ENCODE measurements at places on chromosomes 5 and 9. TPM values are rescaled to one million over a fixed set of nuclear protein-coding genes. Genes with fewer than 3 reads are reported as not detected.

GRCh38 chr5:56183506-56183905 is 49.6 kb downstream of the ANKRD55 start:
- DNase-seq: peak; percentile 76

DNA sequence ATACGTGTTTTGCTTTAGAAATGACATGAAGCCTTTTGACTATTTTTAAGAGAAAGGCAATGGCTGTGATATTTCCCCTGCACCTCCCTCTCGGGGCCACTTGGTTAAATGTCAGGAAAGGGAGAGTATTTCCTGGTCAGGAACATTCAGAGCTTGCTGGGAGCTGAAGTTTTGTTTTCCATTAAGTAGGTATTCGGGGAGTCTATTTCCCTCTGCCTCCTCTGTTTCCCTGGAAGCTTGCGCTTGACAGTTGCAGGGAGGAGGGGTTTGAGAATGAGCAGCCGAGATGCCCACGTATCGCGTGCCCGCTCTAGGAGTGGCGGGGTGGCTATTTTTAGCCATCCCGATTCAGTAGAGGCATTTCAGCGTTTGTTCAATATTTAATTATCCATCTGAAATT is 6.7 kb downstream of the DAB2IP start:
- DNase-seq: no peak

DNA sequence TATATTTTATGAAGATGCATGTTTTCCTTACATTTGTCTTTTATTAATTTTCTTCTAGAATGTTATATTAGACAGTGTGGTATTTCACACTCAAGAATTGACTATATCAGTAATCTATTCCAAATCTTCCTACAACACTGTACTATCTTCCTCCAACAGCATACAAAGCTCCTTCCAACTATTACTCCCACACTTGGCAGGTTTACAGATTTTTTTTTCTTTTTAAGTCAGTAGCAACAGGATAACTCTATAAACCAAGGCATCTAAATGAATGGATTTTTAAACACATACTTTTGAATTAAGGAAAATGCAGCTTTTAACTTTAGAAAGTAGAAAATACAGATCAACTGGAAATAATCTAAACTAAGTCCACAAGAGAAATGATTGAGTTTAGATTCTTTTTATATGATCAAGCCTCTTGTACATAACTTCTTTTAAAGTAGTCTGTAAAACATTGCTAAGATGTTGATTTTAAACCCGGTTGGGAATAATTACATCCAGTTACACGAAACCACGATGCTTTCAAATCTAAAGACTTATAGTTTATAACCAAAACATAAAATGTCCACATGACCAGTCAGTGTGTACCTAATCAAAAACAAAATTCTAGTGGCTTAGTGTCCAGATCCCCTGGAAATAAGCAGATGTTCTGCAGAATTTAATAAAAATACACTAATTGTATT is 281.6 kb downstream of the ADAMTS6 start:
- DNase-seq: no peak

DNA sequence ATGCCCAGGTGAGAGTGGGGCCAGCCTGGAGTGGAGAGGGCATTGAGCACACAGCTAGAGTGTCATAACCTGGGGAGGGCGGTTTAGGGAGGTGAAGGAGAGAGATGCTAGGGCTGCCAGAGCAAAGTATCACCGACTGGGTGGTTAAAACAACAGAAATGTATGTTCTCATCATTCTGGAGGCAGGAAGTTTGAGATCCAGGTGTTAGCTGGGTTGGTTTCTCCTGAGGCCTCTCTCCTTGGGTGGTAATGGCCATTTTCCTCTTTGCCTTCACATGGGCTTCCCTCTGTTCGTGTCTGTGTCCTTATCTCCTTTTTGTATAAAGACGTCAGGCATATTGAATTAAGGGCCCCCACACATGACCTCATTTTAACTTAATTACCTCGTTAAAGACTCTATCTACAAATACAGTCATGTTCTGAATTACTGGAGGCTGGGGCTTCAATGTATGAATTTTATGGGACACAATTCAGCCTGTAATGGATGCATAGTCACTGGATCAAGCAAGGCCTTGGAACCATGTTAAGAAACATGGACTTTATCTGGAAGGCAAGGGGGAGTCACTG is 118.6 kb upstream of the IL12B start:
- peak; percentile 35 for DNase-seq

DNA sequence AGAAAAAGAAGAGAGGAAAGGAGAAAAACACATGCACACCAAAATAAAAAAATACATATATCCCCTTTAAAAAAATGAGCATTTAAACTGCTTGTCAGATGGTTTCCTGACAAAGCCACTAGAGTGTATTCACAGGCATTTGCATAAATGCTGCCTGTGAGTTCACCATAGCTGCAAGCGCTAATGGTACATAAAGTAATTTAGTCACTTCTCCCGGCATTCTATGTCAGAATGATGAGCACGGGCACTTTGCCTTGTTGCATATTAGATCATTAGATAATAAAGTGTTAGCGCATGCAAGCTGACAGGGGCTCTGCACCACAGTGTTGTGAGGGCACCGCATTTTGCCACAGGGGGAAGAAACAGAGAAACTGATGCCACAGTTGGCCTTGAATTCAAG is 280.6 kb downstream of the EBF1 start:
- DNase-seq: no peak

DNA sequence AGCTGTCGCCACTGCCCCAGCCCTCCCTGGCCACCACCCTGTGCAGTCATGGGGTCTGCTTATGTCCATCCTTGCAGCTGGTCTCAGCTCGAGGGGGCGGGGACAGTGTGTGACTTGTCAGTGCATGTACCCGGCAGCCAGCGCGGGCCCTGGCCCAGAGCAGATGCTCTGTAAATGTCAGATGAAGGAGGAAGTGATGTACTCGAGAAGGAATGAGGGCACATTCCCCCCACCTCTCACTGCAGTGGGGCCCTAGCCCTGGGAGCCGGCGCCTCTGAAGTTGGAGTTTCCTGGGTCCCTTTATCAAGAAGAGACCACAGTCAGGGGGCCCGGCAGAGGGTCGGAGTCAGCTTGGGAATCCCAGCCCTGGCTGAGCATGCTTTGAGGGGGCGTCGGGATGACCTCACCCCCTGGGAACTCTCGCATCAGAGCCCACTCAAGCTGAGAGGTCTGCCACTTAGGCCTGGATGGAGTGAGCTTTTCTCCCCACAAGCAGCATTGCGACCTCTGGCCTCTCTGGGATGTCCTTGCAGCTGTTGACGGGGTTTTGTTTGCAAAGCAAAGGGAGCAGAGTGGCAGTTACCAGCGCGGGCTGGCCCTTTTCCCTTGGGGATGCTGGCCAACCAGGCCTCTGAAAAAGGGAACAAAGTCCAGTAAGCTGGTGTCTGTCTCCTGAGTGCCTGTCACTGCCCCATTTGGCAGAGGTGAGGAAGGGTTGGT is 19.0 kb downstream of the NEURL1B start:
- peak; percentile 66 for DNase-seq

DNA sequence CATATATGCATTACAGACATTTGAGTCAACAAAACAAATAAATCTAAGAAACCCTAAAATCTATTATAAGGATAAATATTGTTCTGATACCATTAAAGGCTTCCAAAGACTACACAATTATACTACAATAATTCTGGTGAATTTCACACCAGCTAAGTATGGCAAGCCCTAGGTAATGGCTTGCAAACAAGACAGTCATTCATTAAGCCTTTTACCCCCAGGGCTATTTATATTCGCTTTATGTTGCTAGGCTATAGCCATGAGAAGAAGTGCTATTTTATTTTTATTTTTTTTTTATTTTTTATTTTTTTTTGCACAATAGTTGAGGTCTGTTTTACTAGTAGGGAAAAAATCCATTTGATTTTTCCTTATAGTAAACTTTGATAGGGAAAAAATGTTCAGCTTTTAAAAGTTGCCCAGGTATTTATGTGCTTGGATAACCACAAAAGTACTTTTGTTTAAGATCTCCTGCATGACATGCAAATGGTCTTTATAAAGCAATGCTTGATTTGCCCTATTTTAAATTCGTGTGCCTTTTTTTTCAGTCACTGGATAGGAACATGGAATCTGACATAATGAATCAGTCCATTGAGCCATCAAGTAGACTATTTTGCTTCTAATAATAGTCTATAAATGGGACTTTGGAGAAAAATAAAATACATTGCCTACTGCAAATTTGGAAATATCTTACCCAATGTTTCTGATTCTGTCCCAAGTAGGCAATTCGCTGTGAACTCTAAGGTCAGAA is 946.3 kb upstream of the COX7C start:
- DNase-seq: peak; percentile 38

DNA sequence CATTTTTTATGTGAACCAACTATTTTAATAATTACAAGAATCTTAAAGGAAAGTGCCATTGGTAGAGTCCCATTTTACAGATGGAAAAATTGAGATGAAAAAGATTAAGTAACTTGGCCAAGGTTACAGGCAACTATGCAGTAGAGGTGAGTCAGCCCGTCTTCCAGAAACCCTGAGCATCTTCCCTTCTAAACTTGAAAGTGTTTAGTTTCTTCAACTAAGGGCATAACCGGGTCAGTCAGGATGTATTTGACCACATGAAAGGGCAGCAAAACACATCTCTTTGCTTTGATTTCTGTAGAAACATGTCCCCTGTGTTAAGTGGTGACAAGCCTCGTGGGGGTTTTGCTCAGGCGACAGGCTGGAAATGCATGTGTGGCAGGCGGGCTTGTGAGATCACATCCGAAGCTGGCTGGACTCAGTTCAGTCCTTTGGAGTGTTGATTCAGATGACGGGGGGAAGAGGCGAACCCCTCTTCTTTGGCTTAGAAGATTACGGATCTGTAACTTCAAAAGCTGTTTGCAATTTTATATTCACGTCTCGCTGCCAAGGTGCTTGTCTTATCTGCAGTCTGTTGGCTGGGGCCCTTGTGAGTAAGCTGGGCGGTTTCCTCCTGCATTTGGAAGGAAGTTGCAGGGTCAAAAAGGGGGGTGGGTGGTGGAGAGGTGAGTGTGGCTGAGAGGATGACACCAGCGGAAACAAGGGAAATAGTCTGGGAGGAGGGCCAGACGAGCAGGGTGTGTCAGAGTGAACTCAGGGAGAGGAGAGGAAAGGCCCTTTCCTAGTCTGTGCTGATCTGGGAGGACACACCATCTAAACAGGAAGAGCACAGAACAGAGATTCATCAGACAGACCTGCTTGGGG is 78.9 kb upstream of the RPS23 start:
- DNase-seq: peak; percentile 67

Gene STING1
- 109 TPM for total RNA-seq

Gene PCDHA11
- 2.0 TPM for total RNA-seq

Measured in kidney (tissue), 22 donors.